Astrocyte (in vitro differentiated cells and primary cell): ENCODE measurements at places on chromosomes 5 and 9. TPM values are rescaled to one million over a fixed set of nuclear protein-coding genes. Genes with fewer than 3 reads are reported as not detected.

Gene DMRT3
- total RNA-seq: not detected in 2 replicates

Gene MARCOL
- not detected in 2 replicates for total RNA-seq

DNA sequence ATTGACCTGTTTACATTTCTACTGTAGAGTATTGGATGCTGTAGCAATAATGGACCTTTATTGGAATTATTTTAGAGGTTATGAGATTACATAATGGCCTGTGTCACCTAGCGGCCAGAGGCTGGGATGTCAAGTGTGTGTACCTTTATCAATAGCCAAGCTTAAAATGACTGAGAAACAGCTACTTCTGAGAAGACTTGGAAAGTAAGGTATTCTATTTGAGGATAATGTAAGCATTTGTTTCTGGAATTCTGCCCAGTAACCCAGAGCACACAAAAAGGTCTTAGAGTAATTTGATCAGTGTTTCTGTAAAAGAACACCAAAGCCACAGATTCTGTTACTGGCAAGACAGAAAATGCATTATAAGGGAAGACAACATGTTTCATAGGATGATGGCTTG lies 116.8 kb downstream of the MACIR start:
- peaks cover 8% of the 10 kb centered on the region for H3K4me1 ChIP-seq
- no peaks in the 10 kb centered on the region for H3K27me3 ChIP-seq
- H3K4me3 ChIP-seq: no peak overlapping the region

GRCh38 chr5:149834246-149834855 lies 104.2 kb downstream of the PPARGC1B start:
- no peaks in the 10 kb centered on the region for H3K36me3 ChIP-seq
- H3K27ac ChIP-seq: no peak overlapping the region
- H3K4me3 ChIP-seq: no peak overlapping the region
- peaks cover 8% of the 10 kb centered on the region for H3K4me1 ChIP-seq
- H3K27me3 ChIP-seq: no peaks in the 10 kb centered on the region
- peak; percentile 68 for DNase-seq

Gene NCS1
- 119 and 126 TPM in 2 replicates for total RNA-seq

Gene RNF183
- total RNA-seq: not detected in 2 replicates

DNA sequence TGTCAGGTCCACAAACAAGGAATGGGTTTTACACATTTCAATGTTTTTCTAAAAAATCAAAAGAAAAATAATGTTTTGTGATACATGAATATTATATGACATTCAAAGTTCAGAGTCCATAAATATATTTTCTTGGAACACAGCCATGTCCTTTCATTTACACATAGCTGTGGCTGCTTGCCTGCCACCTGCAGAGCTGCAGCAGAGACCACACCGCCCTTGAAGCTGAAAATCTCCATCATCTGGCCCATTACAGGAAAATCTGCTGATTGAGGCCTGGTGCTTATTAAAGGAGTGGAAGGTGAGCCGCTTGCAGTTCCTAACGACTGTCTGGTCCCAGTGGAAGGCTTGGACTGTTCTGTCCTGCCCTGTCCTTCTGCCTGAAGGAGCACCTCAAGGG lies 232.6 kb upstream of the ADAMTS16 start:
- no peak overlapping the region for H3K4me3 ChIP-seq
- no peaks in the 10 kb centered on the region for H3K36me3 ChIP-seq
- DNase-seq: no peak
- H3K27ac ChIP-seq: no peak overlapping the region
- no peaks in the 10 kb centered on the region for H3K4me1 ChIP-seq
